ENCODE measurements at places on chromosomes 16 and 17. TPM values are rescaled to one million over a fixed set of nuclear protein-coding genes. Genes with fewer than 3 reads are reported as not detected.

PLCG2 gene
- total RNA-seq = 449 TPM

TBC1D3H gene
- total RNA-seq = not detected

ACSM2A gene
- not detected for total RNA-seq

TOX3 gene
- not detected for total RNA-seq

SLC4A1 gene
- total RNA-seq = 0.10 TPM

KRT39 gene
- not detected for total RNA-seq

KRT27 gene
- total RNA-seq = not detected

CCDC144A gene
- 3.0 TPM for total RNA-seq

TEN1 gene
- 23.2 TPM for total RNA-seq

ANKFN1 gene
- not detected for total RNA-seq

GRCh38 chr17:50051082-50051576 is 4.8 kb upstream of the ITGA3 start:
- no peak for DNase-seq

DNA sequence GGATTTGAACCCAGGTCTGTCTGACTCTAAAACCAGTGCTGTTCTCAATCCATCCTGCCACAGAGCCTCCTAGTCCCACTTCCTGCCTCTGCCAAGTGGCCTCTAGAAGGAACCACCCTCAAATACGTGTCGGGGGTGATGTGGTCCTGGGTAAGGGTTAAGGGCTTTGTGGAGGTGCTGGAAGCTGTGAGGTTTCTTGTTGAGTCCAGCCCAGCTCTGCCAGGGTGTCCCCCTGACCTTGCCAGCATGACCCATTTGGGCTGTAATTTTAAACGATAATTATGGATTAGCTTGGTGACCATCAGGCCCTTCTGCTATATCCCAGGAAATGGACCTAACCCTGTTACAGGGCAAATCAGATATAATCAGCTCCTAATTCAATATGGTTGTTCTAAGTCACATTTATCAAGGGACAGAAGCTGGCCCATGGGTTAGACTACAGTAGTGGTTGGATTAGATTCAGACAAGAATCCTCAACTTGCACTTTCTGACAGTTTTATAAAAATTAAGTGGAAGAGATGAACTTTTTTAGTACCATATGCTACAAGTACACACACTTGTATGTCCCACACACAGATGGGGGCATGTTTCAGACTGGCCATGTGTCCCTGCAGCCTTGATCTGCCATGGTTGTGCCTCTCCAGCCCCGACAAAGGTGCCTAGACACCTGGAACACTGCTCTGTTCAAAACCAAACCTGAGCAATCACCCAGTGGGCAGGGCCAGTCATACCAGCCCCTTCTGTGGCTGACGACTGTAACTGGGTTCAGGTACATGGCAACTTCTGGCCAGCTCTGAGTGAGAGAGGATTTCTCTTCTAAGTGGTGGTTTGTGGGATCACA is 48.0 kb downstream of the SMPD3 start:
- no peak for DNase-seq

- no peak for DNase-seq
Observed at GRCh38 chr17:16585796-16586195, 16.8 kb upstream of the ZNF287 start.

- no peak for DNase-seq
Observed at GRCh38 chr17:17041018-17041521, 1.2 kb upstream of the MPRIP start.

- no peak for DNase-seq
Observed at GRCh38 chr16:66741950-66742808, 9.2 kb downstream of the DYNC1LI2 start.

GRCh38 chr17:81164371-81165245 is 699 bp upstream of the PVALEF start:
- no peak for DNase-seq

DNA sequence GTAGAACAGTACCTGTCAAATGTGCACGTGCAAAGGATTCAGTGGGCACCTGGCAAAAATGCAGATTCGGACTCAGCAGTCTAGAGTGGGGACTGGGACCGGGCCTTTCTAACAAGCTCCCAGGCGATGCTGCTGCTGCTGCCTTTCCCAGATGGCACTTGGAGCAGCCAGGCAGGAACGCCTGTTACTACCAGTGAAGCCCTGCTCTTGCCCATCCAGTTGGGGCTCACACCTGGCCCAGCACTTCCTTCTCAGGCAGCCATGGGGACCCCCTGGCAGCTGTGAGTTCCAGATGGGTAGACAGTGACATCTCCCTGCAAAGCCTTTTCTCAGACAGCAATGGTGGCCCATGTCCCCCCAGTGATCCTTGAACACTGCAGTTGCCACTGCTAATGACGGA is 30.4 kb downstream of the KDM8 start:
- no peak for DNase-seq

DNA sequence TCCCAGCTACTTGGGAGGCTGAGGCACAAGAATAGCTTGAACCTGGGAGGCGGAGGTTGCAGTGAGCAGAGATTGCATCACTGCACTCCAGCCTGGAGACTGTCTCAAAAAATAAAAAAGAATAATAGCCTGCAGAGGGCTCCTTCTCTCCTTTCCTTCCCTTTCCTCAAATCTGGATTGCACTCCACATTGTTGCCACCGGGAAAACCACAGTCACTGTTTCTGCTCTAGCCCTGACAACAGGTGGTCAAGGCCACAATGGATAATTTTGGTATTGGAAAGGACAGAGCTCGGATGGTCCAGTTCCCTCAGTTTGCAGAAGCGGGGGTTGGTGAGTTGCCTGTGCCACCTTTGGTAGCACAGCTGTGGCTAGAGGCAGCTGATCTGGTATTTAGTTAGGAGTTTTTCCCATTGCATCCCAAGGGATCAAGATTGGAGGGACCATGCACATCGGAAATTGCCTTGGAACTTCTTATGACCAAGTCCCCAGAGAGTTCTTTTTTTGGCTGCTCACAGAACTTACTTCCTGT is 44.7 kb upstream of the PRSS54 start:
- DNase-seq = no peak

DNA sequence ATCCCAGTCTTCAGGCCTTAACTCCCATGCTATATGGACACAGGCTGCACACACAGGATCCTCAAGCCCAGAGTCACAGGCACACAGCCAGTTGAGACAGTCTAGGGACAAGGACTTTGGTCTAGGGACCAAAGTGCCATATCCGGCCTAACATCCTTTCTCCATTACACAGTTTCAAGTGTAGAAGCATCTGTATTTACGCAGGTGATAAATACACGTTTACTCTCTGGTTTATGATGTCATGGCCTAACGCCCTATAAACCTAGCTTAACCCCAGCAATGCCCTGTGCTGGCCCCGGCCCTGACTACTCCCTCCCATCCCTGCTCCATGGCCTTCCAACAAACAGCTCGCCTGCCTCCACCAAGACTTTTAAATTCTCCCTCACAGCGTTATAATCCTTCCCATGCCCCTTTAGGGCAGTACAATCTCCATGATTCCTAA is 17.1 kb downstream of the CUEDC1 start:
- DNase-seq = no peak

- DNase-seq = no peak
Observed at GRCh38 chr17:44087319-44087718, 16.8 kb downstream of the G6PC3 start.

DNA sequence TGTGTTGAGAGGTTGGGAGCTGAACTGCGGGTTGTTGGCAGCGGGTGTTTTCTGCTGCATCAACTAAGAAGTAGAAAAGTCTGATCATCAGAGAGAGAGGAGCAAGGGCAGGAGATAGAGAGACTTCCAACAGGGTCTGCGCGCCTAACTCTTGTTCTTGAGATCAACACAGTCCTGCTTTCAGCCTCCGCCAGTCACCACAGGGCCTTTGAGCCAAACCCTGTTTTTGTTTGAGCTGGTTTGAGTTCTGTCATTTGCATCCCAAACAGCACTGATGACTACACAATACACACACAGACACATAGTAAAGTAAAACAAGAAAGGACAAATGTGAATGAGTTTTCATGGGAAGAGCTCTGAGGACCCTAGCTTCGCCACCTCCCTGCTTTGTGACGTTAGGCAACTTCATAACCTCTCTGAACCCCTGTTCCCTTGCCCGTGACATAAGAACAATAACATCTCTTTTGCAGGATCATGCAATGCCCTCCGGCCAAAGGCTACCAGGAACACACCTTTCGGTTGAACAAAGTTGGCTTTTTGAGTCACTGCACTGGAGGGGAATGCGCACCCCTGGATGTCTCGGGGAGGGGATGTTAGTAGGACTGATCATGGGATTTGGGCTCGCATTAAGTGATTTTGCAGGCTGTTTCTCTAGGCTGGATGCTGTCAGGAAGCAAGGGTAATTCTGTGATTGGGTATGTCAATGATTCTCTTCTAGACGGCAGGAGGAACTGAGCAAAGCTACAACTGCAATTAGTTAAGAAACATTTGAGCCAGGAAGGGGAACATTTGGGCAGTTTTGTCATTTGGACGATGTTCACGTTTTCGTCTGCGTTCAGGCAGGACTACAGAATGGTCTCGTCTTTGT is 92.3 kb downstream of the C16orf78 start:
- DNase-seq = no peak

- no peak for DNase-seq
Observed at GRCh38 chr17:61474235-61474927, 22.2 kb downstream of the TBX4 start.

- DNase-seq = no peak
Observed at GRCh38 chr17:27265333-27265732, 28.6 kb upstream of the WSB1 start.

DNA sequence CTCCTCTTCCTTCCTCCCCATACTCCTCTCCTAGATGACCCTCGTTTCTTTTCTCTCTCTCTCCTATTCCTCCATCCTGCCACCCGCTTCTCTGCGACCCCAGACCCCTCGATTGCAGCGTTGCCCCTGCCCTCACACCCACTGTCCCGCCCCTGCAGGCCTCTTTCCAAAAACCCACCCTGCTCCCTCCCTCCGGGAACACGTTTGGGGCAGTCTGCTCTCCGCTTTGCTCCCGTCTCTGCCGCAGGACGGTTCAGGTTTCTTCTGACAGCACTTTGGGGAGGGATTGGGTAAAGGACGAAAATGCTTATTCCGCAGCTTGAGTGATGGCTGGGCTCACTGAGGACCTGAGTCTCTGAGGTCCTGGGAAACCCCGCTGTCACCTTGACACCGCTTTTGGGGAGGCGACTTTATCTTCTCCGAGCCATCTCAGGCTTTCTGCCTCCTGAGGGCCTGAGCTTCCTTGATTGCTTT is 690 bp downstream of the NDE1 start:
- DNase-seq = peak; percentile 40

- no peak for DNase-seq
Observed at GRCh38 chr16:52740766-52741165, 193.8 kb upstream of the TOX3 start.

GRCh38 chr17:76136276-76137000 is 4.6 kb downstream of the FOXJ1 start:
- DNase-seq = no peak

Data from activated B cell treated with CpG ODN at 0.5 μM for 24 hours (primary cell).